GOT3 (cell line): ENCODE measurements at places on chromosomes 16 and 17.

GRCh38 chr17:51189628-51190027 lies 23.4 kb downstream of the NME2 start:
- no peak for DNase-seq

DNA sequence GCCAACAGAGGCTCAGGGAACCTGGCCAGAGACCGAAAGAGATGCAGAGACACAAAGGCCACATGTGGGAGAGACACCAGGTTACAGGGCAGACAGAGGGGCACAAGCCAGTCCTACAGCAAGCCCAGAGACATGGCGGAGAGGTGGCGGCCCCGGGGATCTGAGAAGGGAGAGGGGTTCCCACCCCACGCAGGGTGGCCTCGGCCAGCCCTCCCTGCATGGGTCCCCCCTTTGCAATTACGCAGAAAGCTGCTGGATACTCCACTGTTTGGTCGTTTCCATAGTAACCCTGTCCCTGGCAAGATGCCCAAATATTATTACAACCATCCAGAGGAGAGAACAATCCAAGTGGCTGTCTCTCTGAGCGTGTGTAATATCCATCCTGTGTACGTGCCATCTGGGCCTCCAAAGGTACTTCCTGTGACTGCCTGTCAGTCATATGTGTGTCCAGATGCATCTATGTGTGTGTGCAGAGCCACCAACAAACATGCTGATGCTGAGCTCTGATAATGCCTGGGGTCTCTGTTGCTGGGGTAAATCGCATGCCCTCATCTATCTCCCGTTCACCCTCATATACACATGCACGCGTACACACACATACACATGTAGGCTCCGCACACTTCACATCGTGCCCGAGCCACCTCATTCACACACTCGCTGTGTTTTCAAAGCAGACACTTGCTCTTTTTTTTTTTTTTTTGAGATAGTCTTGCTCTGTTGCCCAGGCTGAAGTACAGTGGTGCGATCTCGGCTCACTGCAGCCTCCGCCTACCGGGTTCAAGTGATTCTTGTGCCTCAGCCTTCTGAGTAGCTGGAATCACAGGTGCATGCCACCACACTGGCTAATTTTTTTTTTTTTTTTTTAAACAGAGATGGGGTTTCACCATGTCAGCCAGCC lies 5.5 kb downstream of the PCGF2 start:
- DNase-seq: no peak

DNA sequence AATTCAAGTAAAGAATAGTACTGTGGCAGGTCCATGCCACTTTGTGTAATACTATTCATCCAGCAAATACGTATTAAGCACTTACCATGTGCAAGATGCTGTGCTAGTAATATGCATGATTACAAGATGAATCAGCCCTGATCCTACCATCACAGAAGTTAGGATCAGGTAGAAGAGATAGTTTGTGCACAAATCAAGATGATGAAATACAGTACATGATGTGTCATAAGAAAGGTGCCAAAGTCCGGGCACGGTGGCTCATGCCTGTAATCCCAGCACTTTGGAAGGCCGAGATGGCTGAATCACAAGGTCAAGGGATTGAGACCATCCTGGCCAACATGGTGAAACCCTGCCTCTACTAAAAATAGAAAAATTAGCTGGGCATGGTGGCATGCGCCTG lies 10.9 kb downstream of the COG4 start:
- DNase-seq: no peak

GRCh38 chr17:68053231-68054013 lies 17.9 kb downstream of the KPNA2 start:
- no peak for DNase-seq

DNA sequence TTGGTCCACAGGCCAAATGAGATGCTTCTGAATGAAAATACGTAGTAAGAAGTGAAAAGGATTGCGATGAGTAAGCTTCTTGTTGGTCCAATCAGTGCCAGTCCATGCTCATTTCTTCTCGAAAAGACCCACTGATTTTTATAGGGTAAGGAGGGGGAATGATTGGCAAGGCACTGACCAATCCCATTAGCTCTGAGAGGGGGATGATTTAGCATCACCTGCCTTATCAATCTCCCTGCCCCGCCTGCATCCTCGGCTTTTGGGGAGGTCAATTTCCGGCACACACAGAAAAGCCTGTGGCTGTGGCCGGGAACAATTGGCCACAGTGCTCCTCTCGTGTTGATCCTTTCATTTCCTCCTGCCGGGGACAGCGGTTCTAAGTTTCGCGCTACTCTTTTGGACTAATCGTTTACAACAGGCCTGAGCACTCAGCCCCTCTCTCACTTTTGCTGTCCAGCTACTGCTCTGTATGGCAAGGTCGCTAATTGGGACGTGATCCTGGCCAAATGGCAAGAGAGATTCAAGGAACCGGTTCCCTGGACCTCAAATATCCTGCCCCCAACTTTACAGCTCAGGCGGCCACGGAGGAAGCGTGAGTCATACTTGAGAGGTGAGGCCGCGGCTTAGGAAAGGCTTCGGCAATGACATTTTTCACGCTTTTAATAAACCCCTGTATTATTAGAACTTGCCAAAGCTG lies 43.1 kb downstream of the TBX4 start:
- DNase-seq: no peak

GRCh38 chr16:28051486-28051885 lies 12.0 kb downstream of the GSG1L start:
- no peak for DNase-seq

DNA sequence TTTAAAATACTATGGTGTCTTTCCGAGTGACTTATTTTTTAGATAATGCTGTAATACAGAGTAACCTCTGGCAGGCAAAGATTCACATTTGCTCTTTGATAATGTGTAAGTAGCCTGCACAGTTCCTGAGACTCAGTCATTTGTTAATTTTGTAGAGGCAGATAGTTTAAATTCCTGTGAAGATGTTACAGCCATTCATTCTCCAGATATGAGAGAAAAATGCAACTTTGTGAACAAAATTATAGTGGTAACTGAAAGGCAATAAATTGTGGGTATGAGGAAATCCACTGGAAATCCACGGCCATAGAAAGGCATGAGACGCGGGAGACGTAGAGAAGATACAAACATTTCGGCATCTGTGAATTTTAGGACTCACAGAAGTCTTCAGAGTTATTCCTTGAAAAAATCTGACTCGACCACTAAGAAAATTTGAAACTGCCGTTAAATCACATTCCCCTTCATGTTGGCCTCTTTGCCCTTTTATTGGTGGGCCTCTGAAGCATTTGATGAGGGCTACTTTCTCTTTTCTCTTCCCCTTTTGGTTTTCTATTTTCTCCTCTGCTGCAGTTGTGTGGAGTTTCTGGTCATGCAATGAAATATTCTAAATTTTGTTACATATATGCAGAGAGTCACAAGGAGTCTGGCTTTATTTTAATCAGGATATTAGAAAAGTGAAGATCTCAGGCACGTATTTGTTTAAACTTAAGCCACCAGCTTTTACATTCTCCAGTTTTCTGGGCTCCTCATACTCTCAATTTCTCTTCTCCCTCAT lies 18.8 kb downstream of the HS3ST3A1 start:
- no peak for DNase-seq

DNA sequence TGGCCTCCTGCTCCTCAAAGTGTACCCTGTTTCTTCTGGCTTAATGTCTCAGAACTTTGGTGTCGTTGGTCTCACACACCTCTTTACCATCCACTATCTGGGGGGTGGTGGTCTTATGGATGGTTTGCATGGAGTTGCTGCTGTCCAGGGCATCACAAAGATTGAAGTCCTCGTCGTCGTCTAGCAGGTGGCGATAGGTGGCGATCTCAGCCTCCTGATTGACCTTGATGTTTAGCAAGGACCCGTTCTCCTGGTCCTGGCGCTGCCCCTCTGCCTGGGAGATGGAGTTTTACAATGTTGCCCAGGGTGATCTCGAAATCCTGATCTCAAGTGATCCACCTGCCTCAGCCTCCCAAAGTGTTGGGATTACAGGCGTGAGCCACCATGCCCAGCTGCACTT lies 31.1 kb upstream of the HELZ start:
- no peak for DNase-seq

- no peak for DNase-seq
These were observed 12.6 kb upstream of the XYLT1 start for GRCh38 chr16:17483351-17483750.

- DNase-seq: no peak
These were observed 27.2 kb downstream of the SPNS2 start for GRCh38 chr17:4525691-4526397.

DNA sequence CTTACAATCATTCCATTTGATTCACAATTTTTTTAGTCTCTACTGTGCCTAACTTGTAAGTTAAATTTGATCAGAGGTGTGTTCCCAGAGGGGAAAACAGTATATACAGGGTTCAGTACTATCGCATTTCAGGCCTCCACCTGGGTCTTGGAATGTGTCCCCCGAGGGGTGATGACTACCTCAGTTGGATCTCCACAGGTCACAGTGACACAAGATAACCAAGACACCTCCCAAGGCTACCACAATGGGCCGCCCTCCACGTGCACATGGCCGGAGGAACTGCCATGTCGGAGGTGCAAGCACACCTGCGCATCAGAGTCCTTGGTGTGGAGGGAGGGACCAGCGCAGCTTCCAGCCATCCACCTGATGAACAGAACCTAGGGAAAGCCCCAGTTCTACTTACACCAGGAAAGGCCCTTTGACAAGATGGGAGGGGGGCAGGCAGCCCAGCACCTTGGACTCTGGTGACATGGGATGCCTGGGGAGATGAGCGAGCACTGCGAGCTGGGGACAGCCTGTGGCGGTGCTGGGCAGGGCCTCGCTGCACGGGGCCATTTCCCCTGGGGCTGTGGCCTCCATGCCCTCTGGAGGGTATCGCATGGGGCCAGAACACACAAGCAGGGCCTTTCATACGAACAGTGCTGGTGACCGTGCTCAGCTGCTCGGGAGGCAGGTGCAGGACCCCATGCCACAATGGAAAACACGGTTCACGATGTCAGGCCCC lies 33.9 kb downstream of the PDIA2 start:
- DNase-seq: no peak

DNA sequence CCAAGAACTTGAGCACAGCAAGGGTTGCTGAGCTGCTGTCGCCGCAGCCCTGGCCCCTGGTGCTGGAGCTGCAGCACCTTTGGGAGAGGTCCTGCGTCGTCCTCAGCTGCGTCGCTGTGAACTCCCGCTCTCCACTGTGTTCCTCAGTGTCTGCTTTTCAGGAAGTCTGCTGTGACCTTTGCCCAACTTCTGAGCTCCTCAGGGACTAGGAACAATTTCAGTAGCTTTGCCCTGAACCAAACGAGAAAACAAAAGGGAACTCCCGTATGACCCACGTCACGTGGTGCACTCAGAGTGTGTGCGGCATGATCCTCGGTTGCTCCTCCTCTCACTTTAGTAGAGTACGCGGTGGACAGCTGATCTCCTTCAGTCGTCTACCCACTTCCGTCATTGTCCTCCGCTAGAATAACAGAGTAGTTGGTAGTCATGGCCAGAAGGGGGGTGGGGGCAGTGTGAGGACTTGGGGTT lies 44.2 kb downstream of the WDR45B start:
- no peak for DNase-seq

GRCh38 chr17:72255481-72255880 lies 134.7 kb downstream of the SOX9 start:
- DNase-seq: no peak

- DNase-seq: no peak
These were observed at the start of gene GPRC5C for GRCh38 chr17:74431568-74432423. GPRC5C (plus strand) TSS chr17:74432088; CDS start chr17:74439777, 7,689 bp downstream.

DNA sequence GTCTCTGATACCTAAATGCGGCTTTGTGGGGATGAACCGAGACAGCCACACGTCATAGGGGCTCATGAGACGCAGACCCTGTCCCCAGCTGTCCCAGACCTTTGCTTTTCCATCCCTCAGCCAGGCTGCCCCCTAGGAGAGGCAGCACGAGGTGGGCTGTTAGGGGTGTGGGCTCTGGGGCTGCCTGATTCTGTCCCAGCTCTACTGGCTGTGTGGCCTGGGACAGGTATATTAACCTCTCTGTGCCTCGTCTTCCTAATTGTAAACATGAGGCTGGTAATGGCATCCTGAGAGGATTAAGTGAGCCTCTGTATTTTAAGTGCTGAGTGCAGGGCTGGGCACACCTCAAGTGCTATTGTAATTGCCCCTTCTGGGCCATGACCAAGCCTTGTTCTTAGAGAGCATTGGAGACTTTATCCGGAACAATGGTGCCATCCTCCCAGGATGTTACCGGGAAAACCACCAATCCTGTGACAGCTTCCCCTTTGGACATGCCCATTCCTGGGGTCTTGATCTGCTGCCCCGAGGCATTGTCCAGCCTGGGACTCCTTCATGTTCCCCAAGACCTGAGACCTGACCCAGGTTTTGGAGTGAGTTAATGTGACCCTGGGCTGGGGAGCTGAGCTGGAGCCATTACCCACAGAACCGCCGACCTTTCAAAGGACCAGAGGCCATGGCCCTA lies 5.1 kb downstream of the ADGRG1 start:
- no peak for DNase-seq

- DNase-seq: no peak
These were observed 797 bp downstream of the GRB7 start for GRCh38 chr17:39738568-39738901.

- no peak for DNase-seq
These were observed 55.4 kb upstream of the CREBBP start for GRCh38 chr16:3935921-3936320.

DNA sequence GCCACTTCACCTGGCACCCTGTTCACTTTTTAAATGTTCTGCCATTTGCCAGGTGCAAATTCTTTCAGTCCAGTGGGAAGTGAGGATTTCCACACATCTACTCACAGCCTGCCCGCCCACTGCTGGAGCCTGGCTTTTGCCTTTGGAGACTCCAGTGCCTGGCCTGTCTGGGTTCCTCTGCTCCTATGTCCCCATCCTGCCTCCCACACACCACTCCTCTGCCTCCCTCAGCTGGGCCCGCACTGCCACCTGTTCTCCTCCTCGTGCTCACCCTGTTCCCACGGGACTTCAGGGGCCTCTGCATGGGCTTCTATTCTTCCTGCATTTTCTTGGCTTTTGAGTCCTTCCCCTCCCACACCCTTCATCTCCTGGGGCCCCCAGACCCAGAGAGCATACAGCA lies 7.9 kb upstream of the NDRG4 start:
- no peak for DNase-seq

DNA sequence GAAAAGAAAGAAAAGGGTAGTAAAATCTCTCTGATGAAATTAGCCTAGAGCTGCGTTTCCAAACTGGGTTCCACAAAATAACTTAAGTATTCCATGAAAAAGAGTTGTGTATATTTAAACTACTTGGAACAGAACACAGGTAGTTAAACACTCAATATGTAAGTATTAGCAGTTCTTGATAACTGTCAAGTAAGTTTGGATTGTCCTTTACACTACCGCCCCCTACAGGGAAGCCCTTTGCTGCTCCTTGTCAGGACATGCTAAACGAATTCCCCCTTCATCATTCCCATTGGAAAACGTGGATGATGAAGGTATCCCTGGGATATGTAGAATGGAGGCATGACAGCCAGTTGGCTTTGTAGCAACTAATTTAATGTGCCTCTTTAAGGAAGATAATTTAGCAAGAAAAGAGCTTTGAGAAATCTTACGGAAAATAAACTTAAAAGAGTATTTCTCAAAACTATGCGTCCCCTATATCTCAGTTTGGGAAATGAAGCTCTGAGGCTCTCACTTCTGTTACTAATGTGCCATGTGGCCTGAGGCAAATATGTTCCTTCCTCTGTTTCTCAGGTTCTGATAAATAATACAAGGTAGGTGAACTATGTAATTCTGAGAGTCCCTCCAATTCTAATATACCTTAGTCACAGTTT lies 18.8 kb downstream of the NCBP3 start:
- DNase-seq: no peak
